ENCODE measurements at places on chromosomes 4 and X. TPM values are rescaled to one million over a fixed set of nuclear protein-coding genes. Genes with fewer than 3 reads are reported as not detected.

Gene MXRA5
- 1.1 TPM for total RNA-seq

Gene GPR50
- not detected for total RNA-seq

GRCh38 chrX:136189222-136189621 is 41.9 kb downstream of the FHL1 start:
- DNase-seq, result no peak

DNA sequence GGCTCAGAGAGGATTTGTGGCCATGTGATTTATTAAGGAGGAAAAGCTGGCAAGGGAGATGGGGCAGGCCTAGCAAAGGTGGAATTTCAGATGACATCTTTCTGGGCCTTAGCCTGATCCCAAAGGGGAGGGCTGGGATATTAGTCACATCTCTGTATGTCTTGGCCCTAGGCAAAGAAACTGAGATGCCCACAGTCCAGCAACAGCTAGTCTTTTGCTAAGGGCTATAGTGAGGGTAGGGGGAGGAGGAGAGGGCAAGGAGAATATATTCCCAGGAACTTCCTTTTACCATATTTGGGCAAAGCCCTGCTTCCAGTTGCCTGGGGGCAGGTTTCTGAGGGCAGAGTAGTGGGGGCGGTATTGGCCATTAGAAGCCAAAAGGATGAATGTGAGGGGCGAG is 209.8 kb upstream of the NR3C2 start:
- no peak for DNase-seq

GRCh38 chr4:142984871-142985585 is 138.9 kb upstream of the INPP4B start:
- peak; percentile 17 for DNase-seq

Gene SLIT2
- total RNA-seq, result 13.6 TPM

DNA sequence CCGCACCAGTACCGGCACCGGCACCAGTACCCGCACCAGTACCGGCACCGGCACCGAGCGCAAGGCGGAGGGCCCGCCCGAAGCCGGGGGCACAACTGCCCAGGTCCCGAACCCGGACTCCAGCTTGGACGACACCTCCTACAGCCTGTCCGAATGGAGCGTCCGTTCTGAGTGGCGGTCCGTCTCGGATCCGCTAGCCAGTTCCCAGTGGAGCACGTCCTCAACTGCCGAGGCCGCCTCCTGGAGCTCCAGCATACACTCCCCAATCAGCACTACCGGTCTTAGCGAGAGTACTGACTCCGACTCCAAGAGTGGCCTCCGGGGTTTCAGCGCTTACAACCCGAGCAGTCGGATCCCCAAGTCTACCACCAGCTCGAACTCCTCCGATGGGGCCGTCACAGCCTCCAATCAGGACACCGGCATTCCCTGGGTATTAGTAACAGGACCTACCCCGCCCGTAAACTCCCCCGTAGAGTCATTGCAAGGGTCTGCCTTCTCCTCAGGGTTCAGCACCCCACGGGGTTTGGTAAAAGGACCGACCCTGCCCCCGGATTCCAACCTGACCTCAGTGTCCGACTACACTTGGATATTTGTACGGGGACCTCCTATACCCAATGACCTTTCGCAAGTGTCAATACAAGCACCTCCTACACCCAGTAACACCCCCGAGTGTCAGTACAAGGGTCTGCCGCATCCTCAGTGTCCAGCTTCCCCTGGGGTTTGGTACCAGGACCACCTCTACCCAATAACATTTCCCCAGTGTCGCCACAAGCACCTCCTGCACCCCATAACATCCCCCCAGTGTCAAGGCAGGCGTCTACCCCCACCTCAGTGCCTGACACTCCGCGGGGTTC is 721 bp upstream of the MAOA start:
- peak; percentile 3 for DNase-seq

- DNase-seq, result no peak
Observed at GRCh38 chr4:38223306-38223705, 263.1 kb downstream of the PTTG2 start.

- peak; percentile 70 for DNase-seq
Observed at GRCh38 chrX:139831675-139832456, 101.0 kb downstream of the ATP11C start.

- DNase-seq, result no peak
Observed at GRCh38 chr4:128256539-128256938, 31.1 kb downstream of the PGRMC2 start.

DNA sequence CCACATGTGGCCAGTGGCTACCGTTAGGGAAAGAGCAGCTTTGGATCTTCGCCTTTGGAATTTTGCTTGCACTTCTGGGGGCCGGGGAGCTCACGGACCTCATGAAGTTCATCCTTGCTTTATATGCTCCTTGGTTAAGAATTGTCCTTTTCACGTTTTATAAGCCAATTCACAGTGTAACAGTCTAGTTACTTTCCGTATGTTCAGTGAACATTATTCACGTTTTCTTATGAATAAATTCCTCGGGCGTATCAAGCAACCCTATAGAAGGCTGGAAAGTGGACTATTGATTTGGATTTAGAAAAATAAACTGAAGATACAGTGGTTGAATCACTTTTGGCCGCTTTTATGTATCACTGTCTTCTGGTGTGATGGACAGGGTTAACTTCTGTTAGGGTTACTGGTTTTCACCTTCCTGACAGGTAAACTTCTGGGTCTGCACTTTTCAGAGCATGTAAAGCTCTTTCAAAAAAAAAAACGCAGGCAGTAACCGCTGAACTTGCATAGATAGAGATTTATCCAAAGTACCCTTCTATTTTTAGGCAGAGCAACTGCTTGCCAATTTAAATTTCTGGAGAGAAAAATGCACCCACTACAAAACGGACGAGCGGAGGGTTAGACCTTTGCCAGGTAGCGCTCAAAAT is 569 bp upstream of the PDLIM5 start:
- DNase-seq, result no peak

Data from IMR-90 (cell line).